Right lobe of liver (tissue), 6 donors: ENCODE measurements at places on chromosomes 2 and 18. TPM values are rescaled to one million over a fixed set of nuclear protein-coding genes. Genes with fewer than 3 reads are reported as not detected.

The HOXD13 gene
- not detected for total RNA-seq

The ADD2 gene
- 0.11 TPM for total RNA-seq

The CCDC102B gene
- 0.93 TPM for total RNA-seq

The ST8SIA5 gene
- total RNA-seq, result 0.92 TPM

The UGT1A5 gene
- total RNA-seq, result 1.5 TPM

The COL4A4 gene
- total RNA-seq, result 1.4 TPM

The IL1F10 gene
- not detected for total RNA-seq

The OBSL1 gene
- 38.6 TPM for total RNA-seq

The KRTCAP3 gene
- 3.2 TPM for total RNA-seq

The CYP27A1 gene
- total RNA-seq, result 211 TPM
